ENCODE measurements at places on chromosomes 6 and 20. TPM values are rescaled to one million over a fixed set of nuclear protein-coding genes. Genes with fewer than 3 reads are reported as not detected.

ANKRD66 gene
- total RNA-seq, result not detected

SMIM29 gene
- total RNA-seq, result 22.8 TPM

TUBB gene
- total RNA-seq, result 668 TPM

FAM209B gene
- 1.7 TPM for total RNA-seq

CUL9 gene
- total RNA-seq, result 60.7 TPM

C20orf144 gene
- total RNA-seq, result 0.23 TPM

TNFAIP3 gene
- total RNA-seq, result 350 TPM
